H1 (cell line): ENCODE measurements at places on chromosomes 5 and 9. TPM values are rescaled to one million over a fixed set of nuclear protein-coding genes. Genes with fewer than 3 reads are reported as not detected.

GRCh38 chr5:14226992-14227391, 83.8 kb downstream of the TRIO start:
- H3K27ac ChIP-seq = 0 out of 2 replicates have a peak overlapping the region, but pooled peaks have one; percentile 4
- no peaks in the 10 kb centered on the region for H3K27me3 ChIP-seq
- H3K4me3 ChIP-seq = no peak overlapping the region
- DNase-seq = no peak
- H3K36me3 ChIP-seq = no peaks in the 10 kb centered on the region; the same call in 1 of the 2 replicates

DNA sequence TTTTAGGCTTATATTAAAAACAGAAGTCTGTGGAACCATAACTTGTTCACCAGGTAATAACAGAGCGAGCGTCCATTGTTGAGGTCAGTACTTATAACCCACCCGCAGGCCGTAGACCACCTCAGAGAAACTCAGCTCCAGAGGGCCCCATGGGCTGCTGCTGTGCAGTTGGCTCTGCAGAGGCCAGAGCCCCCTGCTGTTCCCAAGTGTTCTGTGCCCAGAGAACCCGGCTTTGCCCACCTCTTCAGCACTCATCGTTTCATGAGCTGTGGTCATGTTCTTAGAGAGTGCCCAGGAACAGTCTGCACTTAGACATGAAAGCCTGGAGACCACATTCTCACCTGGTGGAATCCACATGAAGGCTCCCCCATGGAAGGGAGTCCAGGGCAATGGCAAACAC, 50.4 kb upstream of the SLC2A8 start:
- no peaks in the 10 kb centered on the region for H3K27me3 ChIP-seq
- H3K36me3 ChIP-seq = no peaks in the 10 kb centered on the region; the same call in 1 of the 2 replicates
- H3K4me3 ChIP-seq = no peak overlapping the region
- H3K4me1 ChIP-seq = peaks cover 1% of the 10 kb centered on the region; the same call in 1 of the 2 replicates

DNA sequence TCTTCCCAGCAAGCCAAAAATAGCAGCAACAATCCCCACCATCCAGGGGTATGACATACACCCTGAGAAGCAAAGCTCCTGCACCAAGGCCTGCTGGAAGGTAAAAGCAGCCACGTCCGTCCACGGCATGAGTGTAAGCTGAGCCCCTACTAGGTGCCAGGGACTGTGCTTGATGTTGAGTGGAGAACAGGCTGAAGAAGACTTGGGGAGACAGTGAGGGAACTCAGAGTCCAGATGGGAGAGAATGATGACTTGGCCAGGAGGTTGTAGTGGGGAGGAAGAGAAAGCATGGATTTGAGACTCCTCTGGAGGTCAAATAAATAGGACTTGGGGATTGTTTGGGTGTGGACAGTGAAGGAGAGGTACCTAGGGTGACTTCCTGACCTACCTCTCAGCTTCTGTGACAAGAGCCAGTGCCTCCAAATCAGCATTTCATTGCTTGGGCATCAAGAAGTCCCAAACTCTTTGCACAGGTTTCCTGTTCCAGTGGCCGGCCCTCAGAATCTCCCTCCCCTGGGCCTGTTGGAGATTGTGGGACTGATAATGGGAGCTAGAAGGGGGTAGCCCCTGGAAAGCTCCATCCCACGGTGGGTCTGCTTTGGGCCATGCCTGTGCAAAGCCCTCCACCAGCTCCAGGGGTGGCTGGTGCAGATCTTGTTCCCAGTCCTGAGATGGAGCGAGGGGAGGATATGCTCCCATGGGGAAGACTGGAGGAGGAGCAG, 58.3 kb upstream of the ADAMTS2 start:
- no peak for DNase-seq
- H3K27ac ChIP-seq = no peak overlapping the region
- no peaks in the 10 kb centered on the region for H3K27me3 ChIP-seq
- H3K4me1 ChIP-seq = no peaks in the 10 kb centered on the region
- H3K36me3 ChIP-seq = no peaks in the 10 kb centered on the region

KCNN2 gene
- 18.6 and 19.4 TPM in 2 replicates for total RNA-seq

- H3K27me3 ChIP-seq = no peaks in the 10 kb centered on the region
- no peak for DNase-seq
- H3K4me1 ChIP-seq = no peaks in the 10 kb centered on the region
- no peak overlapping the region for H3K4me3 ChIP-seq
- H3K27ac ChIP-seq = no peak overlapping the region
These were observed 27.2 kb downstream of the ANXA6 start for GRCh38 chr5:151130235-151130921.

DNA sequence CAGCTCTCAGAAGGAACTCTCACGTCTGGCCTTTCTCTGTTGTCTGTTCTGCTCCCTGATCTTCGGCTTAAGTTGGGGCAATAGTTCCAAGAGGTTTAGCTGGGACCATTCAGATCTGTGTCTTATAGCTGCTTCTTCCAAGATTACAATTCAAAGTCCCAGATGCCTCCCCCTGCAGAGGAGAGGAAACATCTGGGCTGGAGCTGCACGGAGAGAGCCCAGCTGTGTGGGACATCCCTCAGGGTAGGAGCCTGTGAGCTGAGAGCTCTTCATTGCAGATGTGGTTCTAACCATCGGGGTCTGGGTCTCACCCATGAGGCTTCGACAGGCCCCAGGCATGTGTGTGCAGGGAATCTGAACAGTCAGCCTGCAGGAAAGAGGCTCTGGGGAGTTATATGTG, 9.0 kb upstream of the PHF19 start:
- H3K36me3 ChIP-seq = no peaks in the 10 kb centered on the region
- no peak overlapping the region for H3K27ac ChIP-seq
- no peaks in the 10 kb centered on the region for H3K27me3 ChIP-seq

DNA sequence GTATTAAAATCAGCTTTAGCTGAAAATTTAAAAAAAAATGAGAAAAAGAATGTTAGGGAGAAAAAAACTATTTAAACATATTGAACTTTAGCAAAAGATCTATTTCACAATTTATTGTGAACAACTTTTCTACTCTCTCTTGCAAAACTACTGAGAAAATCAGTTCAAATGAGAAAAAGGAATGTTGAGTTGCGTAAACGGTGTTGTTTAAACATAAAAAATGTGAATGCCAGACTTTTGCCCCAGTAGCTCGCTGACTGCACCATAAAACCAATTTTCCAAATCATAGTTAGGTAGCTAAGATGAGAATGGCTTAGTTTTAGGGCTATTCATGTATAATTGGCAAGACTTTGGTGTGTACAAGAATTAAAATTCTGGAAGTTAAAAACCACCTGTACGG, 13.4 kb upstream of the RAD23B start:
- H3K4me1 ChIP-seq = no peaks in the 10 kb centered on the region
- no peak for DNase-seq
- H3K4me3 ChIP-seq = no peak overlapping the region
- H3K27ac ChIP-seq = no peak overlapping the region

DNA sequence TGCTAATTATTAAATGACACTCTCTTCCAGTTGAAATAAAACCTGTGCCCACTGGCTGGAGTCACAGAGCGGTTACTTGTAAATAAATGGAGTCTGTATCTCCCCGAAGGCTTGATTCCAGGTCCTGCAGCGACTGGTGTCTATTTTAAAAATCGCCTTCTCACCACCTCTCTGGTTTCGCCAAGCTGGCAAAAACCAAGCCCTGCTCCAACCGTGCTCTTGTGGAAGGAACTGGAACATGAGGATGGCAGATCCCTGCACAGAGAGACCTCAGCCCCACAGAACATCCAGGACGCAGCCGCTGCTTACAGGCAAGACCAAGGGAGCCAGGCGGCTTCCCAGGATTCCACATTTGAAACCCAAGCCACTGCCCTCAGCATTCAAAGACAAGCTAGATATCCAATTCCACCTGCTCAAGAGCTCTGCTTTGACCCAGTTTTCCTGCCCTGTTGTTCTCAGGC, 15.0 kb downstream of the SEMA4D start:
- no peak overlapping the region for H3K27ac ChIP-seq
- no peaks in the 10 kb centered on the region; the same call in none of the 2 replicates for H3K36me3 ChIP-seq
- no peak for DNase-seq

DNA sequence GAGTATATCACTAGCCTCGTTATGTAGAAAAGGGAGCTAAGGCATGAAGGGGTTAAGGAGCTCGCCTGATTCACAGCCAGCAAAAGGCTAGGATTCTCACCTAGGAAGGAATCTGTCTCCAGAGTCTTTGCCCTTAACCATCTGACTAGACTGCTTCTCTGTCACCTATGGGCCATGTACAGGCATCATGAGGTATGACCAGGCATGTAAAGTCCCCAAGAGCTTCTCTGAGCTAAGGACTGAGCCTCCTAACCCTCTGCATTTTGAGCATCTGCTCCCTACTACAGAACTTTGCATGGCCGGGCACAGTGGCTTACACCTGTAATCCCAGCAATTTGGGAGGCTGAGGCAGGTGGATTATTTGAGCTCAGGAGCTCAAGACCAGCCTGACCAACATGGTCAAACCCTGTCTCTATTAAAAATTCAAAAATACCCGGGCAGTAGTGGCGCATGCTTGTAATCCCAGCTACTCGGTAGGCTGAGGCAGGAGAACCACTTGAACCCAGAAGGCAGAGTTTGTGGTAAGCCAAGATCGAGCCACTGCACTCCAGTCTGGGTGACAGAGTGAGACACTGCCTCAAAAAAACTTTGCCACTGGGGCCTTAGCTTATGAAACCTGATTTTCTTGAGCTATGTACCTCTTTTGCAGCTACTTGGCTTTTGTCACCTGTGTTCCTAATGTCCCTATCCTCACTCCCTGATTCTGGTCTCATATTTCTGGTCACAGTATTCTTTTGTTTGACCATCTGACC, 33.2 kb upstream of the IL7R start:
- no peak for DNase-seq
- H3K4me1 ChIP-seq = no peaks in the 10 kb centered on the region
- H3K27me3 ChIP-seq = no peaks in the 10 kb centered on the region
- no peak overlapping the region for H3K27ac ChIP-seq
- H3K36me3 ChIP-seq = no peaks in the 10 kb centered on the region
- H3K4me3 ChIP-seq = no peak overlapping the region
